ENCODE measurements at places on chromosomes 5 and 9.

DNA sequence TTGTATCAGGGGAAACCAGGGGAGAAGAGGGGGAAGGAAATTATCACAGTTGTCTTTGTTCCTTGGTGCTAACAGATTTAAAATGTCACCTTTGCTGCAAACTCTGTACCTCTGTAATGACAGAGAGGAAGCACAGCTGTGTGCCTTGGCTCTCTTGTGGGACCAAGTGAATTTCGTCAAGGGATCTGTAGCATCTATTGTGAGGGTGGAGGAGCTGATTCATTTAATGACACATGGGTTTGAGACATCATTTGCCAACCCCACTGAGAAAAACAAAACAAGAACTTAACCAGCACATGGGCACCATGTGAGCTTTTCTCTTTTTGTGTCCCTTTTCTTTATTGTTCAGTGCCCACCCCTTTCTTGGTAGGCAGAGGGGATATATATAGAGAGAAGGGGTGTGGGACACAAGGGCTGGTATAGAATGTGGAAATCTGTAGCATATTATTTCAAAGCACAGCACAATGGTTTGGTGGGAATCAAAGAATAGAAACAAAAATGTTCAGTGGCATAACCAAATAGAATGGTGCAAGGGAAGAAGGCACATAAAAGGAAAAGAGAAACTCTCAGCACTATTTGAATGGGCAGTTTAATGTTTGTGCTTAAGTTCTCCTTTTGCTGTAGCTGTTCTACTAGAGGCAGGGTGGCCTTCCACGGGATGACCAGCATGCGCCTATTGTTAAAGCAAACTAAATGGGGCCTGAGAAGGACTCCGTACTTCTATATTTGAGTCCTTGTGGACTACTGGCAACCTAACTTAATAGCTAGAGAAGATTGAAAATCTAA lies 63.3 kb downstream of the LIX1 start:
- DNase-seq, result no peak

DNA sequence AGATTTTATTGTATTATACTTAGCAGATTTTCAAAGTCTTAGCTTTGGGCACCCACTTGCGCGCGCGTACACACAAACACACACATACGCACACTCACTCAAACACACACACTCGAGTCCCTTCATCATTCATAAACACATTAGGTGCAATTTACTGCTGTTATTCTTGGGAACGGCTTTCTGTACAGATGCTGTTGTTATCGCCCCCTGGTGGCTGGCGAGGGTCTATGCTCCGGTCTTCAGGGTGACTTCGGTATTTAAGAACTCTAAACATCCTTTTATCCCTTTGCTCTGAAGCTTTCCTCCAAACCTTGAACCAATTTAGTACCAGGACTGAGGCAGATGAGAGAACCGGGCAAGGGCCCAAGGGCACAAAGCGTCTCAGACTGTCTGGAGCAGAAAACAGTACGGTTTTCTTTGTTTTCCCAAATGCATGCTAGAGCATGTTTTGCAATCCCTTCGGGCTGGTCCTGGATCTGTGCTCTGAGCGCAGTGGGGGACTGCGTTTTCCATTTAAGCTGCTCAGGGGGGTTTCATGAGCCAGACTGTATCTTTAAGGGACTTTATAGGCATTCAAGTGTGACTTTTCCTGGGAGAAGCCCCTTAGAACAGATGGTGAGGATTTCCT lies 1.7 kb upstream of the SLIT3 start:
- peak; percentile 72 for DNase-seq

- no peak for DNase-seq
These were observed 457.3 kb downstream of the ZNF608 start for GRCh38 chr5:124289130-124289529.

GRCh38 chr5:136099870-136100269 lies 32.8 kb upstream of the SMAD5 start:
- no peak for DNase-seq

DNA sequence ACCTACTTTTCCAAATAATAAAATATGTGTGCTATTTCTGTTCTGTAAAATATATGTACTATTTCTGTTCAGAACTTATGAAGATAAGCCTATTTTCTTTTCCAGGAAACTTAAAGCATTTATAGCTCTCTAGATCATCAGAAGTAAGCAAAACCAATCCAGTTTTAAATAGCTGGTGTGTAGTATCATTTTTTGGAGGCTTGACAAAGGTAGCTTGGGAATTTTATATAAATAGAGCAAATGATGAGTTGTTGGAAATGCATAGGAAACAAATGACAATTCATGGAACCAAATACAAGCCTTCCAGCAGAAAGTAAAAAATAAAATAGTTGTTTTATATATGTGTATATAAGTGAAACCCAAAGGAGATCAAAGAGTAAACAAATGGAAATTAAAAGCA lies 1038.1 kb upstream of the ARRDC3 start:
- DNase-seq, result no peak

DNA sequence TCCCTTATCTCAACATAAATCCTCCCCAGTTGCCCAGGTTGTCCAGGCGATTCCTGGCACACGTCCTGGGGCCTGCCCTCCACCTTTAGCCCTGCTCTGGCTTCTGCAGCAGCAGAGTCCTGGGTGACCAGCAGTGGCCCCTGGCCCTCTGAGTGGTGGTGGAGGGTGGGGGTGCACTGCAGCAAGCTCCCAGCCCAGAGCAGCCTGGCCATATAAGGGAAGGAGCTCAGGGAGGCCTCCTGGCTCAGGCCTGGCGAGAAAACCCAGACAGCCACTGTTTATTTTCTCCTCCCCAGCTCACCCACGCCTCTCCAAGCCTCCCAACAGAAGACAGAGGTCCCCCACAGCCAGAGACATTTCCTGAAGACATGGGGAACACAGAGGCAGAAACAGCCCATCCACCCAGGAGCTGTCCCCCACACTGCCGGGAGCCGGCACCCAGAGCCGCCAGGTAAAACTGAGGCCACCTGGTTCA lies 44.7 kb upstream of the IL17B start:
- no peak for DNase-seq

Data from K562 (cell line).